Thoracic aorta (tissue), 2 donors: ENCODE measurements at places on chromosomes 16 and 17.
A peak's percentile ranks its signal among the peaks of the same experiment; 100 is the strongest.

- DNase-seq, result no peak
Observed at GRCh38 chr16:5187402-5187952, 89.9 kb upstream of the EEF2KMT start.

GRCh38 chr16:11302977-11303376 is 21.8 kb upstream of the PRM1 start:
- no peak for DNase-seq

GRCh38 chr16:17224879-17225281 is 245.9 kb downstream of the XYLT1 start:
- peak; percentile 9 for DNase-seq

GRCh38 chr16:59993101-59993500 is 1259.0 kb upstream of the GOT2 start:
- no peak for DNase-seq

- DNase-seq, result no peak
Observed at GRCh38 chr16:25157271-25157875, 45.8 kb downstream of the LCMT1 start.

DNA sequence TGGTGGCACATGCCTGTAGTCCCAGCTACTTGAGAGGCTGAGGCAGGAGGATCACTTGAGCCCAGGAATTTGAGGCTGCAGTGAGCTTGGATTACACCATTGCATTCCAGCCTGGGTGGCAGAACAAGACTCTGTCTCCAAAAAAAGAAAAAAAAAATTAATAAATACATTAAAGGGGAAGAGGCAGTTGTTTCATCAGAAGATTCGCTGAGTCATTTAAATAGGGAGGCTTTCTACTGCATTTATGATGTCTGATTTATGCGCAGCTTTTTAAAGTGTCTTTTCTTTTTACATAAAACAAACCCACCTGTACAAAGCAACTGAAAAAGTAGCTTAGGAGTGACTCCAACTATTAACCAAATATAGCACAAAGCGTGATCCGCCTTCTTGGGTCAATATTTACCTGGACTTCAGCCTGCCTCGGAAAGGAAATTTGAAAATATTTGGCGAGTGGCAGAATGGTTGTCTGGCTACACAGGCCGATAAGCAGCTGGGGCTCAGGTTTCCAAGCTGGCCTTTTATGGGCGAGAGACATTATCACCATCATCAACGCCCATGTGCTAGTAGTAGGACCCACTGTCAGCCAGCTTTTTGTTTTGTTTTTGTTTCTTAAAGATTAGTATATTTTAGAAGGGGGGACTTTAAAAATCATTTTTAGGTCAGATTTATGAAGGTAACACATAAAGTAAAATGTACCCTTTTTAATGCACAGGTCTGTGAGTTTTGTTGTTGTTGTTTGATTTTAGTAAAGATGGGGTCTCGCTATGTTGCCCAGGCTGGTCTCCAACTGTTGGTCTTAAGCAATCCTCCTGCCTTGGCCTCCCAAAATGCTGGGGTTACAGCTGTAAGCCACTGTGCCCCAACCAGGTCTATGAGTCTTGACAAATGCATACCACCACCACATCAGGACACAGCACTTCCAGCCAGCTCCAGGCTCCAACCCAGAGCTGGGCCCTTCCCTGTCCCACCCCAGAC is 42.5 kb upstream of the RASD1 start:
- DNase-seq, result no peak

DNA sequence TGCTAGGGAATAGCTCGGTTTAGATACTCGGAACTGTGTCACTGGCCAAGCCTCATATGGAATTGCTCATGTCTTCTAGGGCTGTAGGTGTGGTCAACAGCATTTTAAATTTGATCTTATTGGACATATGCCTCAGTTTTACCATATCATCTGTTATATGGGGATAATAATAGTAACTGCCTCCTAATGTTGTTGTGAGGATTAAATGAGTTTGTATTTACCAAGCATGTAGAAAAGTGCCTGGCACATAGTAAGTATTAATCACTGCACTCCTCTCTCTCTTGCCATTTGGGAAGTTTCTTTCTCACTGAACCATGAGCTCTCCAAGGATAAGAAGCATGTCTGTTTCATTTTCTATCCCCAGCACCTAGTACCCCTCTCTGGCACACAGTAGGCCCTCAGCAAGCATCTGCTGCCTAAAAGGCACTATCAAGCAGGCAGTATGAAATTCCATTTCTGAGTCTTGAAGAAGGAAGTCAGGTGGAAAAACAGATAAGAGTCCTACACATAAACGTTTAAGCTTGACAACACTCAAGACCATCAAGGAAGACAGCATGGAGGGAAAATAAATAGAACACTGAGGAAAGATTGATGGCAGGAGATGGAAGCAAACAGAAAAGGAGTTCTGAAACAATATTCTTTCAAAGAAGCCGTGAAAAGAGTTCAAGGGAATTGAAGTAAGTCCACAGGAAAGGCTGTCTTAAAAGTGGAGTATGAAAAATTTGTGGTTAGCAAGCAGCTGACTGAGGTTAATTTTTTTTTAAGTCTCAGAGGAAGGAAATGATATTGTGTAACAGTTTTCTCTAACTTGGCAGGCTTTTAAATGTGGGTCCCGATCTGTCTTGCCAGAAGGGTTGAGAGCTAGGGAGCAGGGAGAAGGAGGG is 2.2 kb upstream of the ATP6V0A1 start:
- DNase-seq, result no peak

DNA sequence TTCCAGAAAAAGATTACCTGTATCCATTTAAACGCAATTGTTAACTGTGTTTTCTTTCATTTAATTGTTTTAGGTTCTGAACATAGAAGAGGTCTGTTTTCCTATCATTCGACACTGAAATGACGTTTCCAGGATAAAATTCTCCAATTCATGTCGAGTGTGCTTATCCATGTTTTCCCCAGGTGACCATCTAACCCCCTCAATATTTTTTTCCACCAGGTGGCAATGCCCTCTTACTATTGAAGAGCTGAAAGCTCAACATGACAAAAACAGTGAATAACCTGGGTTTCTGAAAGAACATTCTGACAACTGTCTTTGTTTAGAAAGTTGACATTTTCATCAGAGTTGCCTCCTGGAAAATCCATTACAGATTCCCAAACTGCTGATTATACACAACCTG is 948.7 kb downstream of the KCNJ2 start:
- no peak for DNase-seq

- no peak for DNase-seq
Observed at GRCh38 chr17:45771271-45771959, 12.7 kb upstream of the CRHR1 start.

- no peak for DNase-seq
Observed at GRCh38 chr17:14784997-14785696, 480.0 kb downstream of the PMP22 start.

GRCh38 chr16:19213885-19214284 is 45.8 kb downstream of the SYT17 start:
- DNase-seq, result no peak

- no peak for DNase-seq
Observed at GRCh38 chr17:49896222-49896621, 48.4 kb upstream of the TAC4 start.

DNA sequence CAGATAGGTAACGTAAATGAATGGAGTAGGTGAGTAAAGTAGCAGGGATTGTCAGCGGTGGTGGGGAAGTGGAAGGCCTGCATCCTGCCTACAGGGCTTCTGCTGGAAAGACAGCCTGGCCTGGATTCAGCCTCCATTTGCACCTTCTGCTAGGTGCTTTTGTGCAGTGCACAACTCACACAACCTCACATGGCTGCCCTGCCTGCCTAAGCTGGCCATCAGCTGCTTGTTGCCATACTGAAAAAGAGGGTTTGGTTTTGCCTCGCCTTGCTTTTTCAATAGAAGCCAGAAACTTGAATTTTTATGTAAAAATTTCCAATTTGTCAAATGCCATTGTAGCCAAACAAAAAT is 36.3 kb downstream of the SOST start:
- no peak for DNase-seq

GRCh38 chr16:4976611-4977145 is 18.5 kb downstream of the SEC14L5 start:
- no peak for DNase-seq

DNA sequence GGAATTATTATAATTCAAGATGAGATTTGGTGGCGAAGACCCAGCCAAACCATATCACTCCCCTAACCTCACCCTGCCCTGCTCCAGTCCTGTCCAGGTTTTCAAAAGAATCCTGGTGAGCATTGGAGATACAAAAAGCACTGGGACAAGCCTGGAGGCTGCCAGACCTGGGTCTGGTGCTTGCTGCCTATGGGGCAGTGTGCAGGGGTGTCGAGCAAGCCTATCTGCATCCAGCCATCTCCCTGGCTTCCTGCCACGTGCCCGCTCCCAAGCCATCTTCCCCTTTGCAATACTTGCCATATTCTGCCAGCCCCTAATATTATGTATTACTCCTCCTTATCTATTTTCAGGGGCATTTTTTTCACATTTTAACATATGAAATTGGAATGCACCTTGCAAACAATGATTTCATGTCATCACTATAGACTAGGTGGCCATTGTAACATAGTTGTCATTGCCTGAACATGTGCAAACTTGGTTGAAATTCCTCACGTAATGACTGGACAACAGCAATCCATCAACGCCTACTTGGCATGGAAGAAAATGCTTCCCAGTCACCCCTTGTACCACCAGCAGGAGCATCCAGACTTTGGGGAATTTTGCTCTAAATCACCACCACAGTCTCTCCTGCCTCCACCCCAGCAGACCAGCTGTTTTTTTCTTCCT is 8.1 kb upstream of the KDM8 start:
- DNase-seq, result no peak
